ENCODE measurements at places on chromosomes 12 and 14. TPM values are rescaled to one million over a fixed set of nuclear protein-coding genes. Genes with fewer than 3 reads are reported as not detected.

The KITLG gene
- 43.0 TPM for polyA plus RNA-seq

The CACNA2D4 gene
- polyA plus RNA-seq = 0.39 TPM

The NR2C1 gene
- polyA plus RNA-seq = 24.1 TPM

The INSM2 gene
- polyA plus RNA-seq = not detected

The GLI1 gene
- polyA plus RNA-seq = 5.9 TPM

The EGLN3 gene
- 0.47 TPM for polyA plus RNA-seq

The NACA gene
- 921 TPM for polyA plus RNA-seq

The PSMD9 gene
- 130 TPM for polyA plus RNA-seq

The CAPS2 gene
- polyA plus RNA-seq = 0.74 TPM

The SLC17A8 gene
- not detected for polyA plus RNA-seq
